Hepatocyte (in vitro differentiated cells): ENCODE measurements at places on chromosomes 11 and 22. TPM values are rescaled to one million over a fixed set of nuclear protein-coding genes. Genes with fewer than 3 reads are reported as not detected.
A peak's percentile ranks its signal among the peaks of the same experiment; 100 is the strongest.

Gene RFPL3
- total RNA-seq = not detected in 2 replicates

Gene PHOX2A
- 0.48 TPM in 1 of 2 replicates, not detected in the other for total RNA-seq

GRCh38 chr11:12086271-12087074 lies 23.9 kb upstream of the MICAL2 start:
- peak; percentile 77 for DNase-seq

- DNase-seq = no peak
Observed at GRCh38 chr11:21174781-21175180, 505.4 kb downstream of the NELL1 start.
